ENCODE measurements at places on chromosomes 1 and 21.

GRCh38 chr1:151130987-151131586, 15.3 kb downstream of the SEMA6C start:
- DNase-seq, result no peak

- DNase-seq, result no peak
These were observed 1.5 kb downstream of the TRNP1 start for GRCh38 chr1:26994787-26995517.

DNA sequence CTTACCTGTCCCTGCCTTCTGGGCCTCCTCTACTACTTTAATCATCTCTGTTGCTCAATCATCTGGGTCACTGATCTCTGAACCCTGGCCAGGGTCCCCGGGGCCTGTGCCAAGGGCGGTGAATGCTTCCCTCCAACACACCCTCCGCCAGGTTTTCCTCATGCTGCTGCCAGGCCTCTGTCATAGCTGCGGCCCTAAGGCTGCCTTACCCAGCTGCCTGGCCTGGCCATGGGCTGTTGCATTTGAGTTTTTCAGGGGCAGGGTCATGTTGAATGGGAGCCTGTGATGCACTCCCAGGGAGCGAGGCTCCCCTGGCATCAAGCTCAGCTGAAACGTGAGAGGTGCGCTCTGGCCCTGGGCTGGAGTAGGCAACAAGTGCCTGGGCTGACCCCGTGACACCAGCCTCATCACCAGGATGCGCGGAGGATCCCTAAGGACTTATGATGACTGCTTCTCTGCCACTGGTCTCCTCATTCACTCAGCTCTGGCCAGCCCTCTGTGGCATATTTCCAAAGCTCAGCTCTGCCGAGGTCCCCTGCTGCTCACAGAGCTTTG, 7.6 kb downstream of the EDN2 start:
- DNase-seq, result no peak

DNA sequence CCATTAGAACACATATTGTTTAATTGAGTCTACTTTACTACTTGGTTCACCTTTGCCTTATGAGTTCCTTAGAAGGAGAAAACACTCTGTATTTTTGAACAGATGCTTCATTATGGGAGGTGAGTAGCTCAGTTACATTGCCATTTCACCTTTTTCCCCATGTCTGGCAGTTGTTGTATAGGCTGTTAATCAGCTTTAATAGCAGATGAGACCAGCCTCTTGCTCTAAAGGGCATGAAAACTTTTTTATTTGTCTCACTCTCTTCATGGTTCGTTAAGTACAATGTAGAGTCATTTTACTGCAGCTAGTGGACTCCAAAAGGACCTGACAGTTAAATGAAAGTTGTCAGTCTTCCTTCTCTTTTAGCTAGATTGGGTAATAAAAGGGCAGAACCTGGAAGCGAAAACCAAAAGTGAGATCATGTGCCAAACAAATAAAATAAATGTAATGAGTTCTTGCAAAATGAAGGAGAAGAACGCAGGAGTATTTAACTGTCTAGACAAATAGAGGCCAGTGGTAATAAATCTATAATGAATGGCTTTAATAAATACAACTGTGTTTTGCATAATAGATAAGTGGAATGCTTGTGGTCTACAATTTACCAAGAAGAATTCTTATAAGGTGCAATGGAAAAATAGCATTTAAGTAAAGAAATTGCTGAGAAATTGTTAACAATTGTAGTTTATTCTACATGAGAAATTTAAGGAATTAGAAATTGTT, 180.0 kb upstream of the NEGR1 start:
- DNase-seq, result no peak

- DNase-seq, result no peak
These were observed 162.4 kb downstream of the PDE4B start for GRCh38 chr1:65955071-65955470.

DNA sequence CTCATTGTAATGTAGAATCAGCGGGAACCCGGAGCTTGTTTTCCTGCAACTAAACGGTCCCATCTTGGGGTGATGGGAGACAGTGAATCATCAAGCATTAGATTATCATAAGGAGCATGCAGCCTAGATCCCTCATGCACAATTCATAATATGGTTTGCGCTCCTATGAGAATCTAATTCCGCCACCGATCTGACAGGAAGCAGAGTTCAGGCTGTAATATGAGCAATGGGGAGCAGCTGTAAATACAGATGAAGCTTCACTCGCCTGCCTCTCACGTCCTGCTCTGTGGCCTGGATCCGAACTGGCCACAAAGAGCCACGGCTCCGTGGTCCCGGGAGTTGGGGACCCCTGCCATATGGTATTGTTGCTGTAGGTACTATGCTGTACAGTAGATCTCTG, 1.6 kb downstream of the IFI44 start:
- peak; percentile 67 for DNase-seq

DNA sequence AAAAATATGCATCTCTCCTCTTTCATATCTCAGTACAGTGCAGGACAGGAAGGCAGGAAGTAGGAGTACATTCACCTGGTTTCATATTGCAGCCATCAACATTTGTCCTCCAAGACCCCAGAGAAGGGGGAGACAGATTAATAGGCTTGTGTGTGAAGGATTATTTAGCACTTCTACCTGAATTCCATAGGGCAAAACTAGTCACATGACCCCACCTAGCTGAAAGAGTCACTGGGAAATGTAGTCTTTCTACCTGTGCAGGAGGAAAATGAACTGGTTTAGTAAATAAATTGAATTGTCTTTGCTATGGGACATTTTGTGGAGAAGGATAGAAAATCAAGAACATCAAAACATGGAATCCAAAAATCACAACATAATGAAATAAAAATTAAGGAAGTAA, 13.9 kb upstream of the TRIM33 start:
- DNase-seq, result peak; percentile 6

- DNase-seq, result no peak
These were observed 932 bp downstream of the MAP10 start for GRCh38 chr1:232806186-232806510.

- no peak for DNase-seq
These were observed 570.2 kb downstream of the DPYD start for GRCh38 chr1:97350662-97351061.

- no peak for DNase-seq
These were observed 26.5 kb downstream of the ACTA1 start for GRCh38 chr1:229407206-229408026.

GRCh38 chr1:16138772-16139221, 17.1 kb downstream of the EPHA2 start:
- no peak for DNase-seq

DNA sequence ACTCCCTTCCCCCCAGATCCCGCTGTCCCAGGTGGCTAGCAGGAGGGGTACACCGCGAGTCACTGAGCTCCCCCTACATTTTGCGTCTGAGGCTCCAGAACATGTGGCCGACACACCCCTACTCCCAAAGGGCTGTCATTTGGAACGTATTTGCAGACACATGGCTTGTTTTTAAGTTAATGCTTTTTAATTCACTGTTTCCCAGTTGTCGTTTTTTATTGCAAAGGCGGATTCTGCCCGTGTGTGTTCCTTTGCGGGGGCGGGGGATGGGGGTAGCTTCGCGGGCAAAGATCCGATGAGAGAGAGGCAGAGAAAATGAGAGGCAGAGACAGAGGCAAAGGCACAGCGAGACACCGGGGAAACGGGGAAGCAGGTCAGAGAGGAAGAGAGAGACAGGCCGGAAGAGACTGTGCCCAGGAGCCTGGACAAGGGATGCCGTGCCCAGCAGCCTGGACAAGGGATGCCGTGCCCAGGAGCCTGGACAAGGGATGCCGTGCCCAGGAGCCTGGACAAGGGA, 270.2 kb downstream of the FOXD2 start:
- no peak for DNase-seq

DNA sequence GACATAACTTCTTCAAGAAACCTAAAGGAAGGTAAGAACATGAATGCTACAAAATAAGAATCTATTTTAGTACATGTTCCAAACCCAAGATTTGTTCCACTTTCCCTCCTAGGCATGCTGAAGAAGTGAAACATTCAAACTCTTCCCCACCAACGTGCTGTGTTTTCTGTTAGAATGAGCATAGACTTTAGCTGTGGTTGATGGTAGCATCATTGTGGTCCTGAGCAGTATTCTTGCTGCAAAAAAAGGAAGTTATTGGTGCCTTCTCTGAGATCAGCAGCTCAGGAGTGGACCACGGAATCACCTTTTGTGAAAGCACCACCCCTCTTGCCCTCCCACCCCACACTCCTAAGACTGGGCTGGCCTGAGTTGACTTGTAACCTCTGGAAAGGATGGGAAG, 100.4 kb upstream of the POGK start:
- DNase-seq, result no peak

DNA sequence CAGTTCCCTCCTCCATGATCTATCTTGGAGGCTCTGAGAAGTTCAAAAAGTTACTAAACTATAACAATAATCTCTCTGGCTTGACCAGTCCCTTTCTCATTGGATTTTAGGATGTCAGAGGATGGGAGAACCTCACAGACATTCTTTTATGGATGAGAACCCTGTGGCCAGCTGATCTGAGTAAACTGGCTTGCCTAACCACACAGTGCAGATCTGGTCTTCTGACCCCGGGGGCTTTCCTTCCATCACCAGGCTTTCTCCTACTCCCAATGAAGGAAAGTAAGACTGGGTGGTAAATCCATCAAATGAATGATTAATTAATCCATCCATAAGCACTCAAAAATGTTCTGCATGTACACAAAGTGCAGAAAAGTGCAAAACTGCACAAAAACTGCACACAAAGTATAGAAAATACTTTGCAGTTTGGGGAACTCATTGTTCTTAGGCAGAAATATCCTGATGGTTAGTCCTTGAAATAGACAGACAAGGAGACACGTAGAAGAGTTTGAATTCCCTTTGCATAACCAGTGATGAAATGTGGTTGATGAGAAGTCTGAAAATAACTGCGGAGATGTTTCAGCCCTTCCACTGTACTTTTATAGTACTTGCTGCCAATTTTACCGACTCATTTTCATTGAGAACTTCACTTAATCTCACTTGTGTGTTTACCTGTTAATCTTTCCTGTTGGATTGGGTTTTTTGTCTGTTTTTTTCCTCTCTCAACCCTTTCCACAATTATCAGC, 2.5 kb upstream of the F3 start:
- DNase-seq, result no peak

DNA sequence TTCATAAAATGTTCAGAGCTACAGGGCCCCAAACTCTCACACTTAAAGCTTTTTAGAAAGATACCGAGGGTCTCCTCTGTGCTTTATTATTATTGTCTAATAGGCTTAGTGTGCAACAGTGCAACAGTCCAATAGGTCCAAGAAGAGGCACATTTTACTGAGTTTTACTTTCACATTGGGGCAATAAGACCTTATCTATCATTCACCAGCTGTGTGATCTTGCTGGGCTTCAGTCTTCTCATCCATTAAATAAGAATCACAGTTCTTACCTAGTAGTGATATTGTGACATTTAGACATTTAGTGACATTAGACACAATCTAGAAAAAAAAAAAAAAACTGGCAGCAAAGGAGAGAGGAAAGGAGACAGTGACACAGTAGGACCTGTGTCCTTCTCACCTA, 175.8 kb upstream of the NFIA start:
- no peak for DNase-seq

GRCh38 chr1:156602557-156602993, 1.3 kb upstream of the GPATCH4 start:
- peak; percentile 30 for DNase-seq

- no peak for DNase-seq
These were observed 94.8 kb upstream of the KIAA0040 start for GRCh38 chr1:175287377-175287776.

DNA sequence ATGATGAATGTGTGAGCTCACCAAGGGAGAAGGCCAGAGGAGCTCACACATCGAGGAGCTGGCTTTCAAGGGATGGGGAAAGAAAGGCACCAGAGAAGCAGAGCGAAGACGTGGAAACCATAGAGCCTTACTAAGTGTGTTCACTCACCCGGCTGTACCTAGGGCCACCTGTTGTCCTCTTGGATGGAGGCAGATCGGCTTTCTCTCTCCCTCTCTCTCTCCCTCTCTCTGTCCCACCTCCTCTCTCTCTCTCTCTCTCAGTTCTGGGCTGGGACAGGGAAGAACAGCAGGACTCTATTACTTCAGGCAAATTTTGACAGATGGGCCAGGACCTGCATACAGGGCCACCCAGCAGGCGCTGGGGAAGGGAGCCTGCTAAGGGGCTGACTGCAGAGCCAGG, 64.8 kb downstream of the HIVEP3 start:
- peak; percentile 64 for DNase-seq

- DNase-seq, result no peak
These were observed 44.1 kb downstream of the PGBD5 start for GRCh38 chr1:230382001-230382491.

GRCh38 chr1:117561071-117561470, 44.8 kb upstream of the TENT5C start:
- DNase-seq, result no peak

- peak; percentile 50 for DNase-seq
These were observed 4.9 kb downstream of the SH3BGRL3 start for GRCh38 chr1:26284597-26285347.

DNA sequence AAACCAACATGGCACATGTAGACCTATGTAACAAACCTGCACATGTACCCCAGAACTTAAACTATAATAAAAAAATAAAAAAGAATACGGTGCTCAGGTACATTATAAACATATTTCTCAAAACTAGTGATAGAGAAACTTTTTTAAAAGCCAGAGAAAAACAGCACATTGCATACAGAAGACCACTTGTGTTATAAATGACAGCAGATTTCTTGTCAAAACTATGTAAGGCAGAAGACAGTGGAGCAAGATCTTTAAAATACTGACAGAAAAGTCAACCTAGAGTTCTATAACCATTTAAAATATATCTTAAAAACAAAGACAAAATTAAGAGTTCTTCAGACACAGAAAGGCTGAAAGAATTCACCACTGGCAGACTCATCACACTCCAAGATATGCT, 144.7 kb downstream of the NEGR1 start:
- no peak for DNase-seq

- DNase-seq, result peak; percentile 66
These were observed 20.9 kb upstream of the HSPA13 start for GRCh38 chr21:14403681-14404318.

- no peak for DNase-seq
These were observed 30.2 kb downstream of the PLA2G4A start for GRCh38 chr1:186858923-186859322.

GRCh38 chr21:34004974-34005373, 68.4 kb upstream of the MRPS6 start:
- DNase-seq, result no peak

DNA sequence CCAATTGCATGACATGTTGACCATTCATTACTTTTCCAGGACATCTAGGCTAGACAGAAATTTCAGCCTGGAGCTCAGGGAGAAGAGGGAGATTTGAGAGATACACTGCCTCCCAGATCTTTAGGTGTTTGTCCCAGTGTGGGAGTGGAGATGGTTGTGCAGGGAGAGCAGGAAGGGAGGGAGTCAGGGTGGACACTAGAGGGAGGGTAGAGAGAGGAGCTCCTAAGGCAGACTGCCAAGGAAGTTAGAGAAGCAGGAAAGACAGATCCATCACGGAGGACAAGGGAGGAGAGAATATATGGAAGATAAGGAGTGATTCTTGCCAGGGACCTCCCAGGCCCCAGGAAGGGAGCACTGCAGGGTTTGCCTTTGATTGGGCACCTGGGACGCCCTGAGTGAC, 8.7 kb downstream of the CDCA8 start:
- DNase-seq, result no peak

- DNase-seq, result no peak
These were observed 106.7 kb downstream of the FMN2 start for GRCh38 chr1:240198376-240198775.

Data from NCI-H524 (cell line).